Body of pancreas (tissue), 4 donors: ENCODE measurements at places on chromosomes 7 and 10.

GRCh38 chr7:81761821-81762220 lies 8.0 kb downstream of the HGF start:
- no peak for DNase-seq

- no peak for DNase-seq
Measured at GRCh38 chr7:68684996-68685395, 913.3 kb upstream of the AUTS2 start.

- peak; percentile 25 for DNase-seq
Measured at GRCh38 chr7:43362652-43363034, 220.3 kb upstream of the STK17A start.

DNA sequence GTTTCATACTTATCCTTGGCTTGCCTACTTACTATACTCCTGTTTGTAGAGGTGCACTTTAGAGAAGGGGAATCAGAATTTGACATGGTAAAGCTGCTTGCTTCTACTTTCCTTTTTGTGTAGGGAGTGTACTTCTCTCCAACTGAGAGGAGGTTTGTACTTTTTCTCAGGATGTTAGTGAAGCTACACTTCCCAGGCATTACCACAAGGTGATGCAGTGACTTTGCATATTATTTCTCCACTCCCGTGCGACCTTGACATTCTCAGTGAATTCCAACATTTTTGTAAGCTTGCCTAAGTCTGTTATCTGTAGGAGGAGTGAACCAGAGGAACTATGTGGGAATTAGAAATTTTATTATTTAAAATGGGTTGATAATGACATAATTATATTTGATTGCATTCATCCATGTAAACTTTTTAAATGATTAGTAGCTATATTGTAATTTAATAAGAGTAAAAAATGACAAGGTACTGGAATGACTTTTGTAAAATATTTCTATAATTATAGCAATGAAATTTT lies 5.2 kb downstream of the TAX1BP1 start:
- DNase-seq: peak; percentile 50

- DNase-seq: no peak
Measured at GRCh38 chr7:20399521-20399920, 68.8 kb downstream of the ITGB8 start.

GRCh38 chr7:77912293-77912692 lies 113.7 kb downstream of the PHTF2 start:
- DNase-seq: no peak

GRCh38 chr10:47286591-47287315 lies 13.2 kb upstream of the GDF10 start:
- no peak for DNase-seq

GRCh38 chr10:131885391-131886165 lies 15.2 kb upstream of the PPP2R2D start:
- DNase-seq: peak; percentile 89

- DNase-seq: no peak
Measured at GRCh38 chr10:91540733-91541132, 92.1 kb downstream of the PPP1R3C start.

- no peak for DNase-seq
Measured at GRCh38 chr7:8255680-8256655, 6.0 kb downstream of the ICA1 start.

DNA sequence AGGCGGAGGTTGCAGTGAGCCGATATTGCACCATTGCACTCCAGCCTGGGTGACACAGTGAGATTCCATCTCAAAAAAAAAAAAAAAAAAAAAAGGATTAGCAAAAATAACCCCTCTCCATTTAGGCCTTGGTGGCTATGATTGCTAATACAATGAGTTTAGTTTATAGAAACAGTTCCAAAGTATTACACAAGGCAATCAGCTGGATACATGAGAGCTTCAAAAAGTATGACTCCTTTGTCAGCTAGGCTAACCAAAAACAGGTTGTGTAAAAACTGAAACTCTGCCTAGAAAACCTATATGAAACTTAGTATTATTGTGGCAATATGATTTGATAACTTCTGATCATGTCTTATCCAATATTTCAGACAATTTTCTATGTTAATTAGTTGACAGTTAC lies 57.2 kb downstream of the SUGCT start:
- DNase-seq: no peak
